ENCODE measurements at places on chromosomes 1 and 21. TPM values are rescaled to one million over a fixed set of nuclear protein-coding genes. Genes with fewer than 3 reads are reported as not detected.
A peak's percentile ranks its signal among the peaks of the same experiment; 100 is the strongest.

AMY2A gene
- total RNA-seq, result 0.55 TPM

OR14K1 gene
- not detected for total RNA-seq

EXO1 gene
- 31.7 TPM for total RNA-seq

FCRL3 gene
- not detected for total RNA-seq

GRCh38 chr1:231842441-231842840 lies 215.9 kb downstream of the DISC1 start:
- DNase-seq, result no peak

DNA sequence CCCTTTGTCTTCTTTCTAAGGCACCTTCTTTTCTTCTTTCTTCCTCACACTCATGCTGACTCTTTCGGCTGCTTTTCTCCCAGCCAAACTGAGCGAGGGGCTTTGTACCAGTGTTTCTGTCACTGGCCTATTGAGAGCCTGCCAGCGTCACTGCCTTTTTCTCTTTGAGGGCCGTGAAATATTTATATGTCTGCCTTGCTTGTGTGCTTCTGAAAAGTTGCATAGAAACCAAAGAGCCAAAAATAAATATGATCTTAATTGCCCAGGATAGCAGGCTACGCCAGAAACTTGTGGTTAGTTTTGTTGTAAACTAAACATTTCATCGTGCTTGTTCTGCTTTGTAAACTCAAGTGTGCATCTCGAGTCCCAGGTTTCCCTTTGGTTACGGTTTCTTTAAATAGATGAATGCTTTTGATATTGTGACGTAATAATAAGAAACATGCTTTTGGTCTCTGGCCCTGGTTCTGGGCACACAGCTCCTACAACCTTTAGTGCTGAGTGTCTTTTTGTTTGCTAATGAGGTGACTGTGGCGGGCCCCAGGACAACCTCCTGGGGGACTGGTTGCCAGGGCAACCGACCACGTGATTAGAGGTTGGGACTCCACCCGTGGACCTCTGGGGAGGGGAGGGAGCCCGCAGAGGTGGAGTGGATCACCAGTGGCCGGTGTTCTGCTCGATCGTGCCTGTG lies 10.8 kb downstream of the SLC37A1 start:
- DNase-seq, result peak; percentile 53

- DNase-seq, result peak; percentile 86
Observed at GRCh38 chr1:156368889-156369684, at the start of gene RHBG. Gene RHBG (plus strand): TSS chr1:156369211. CDS start chr1:156369250, 39 bp downstream.

DNA sequence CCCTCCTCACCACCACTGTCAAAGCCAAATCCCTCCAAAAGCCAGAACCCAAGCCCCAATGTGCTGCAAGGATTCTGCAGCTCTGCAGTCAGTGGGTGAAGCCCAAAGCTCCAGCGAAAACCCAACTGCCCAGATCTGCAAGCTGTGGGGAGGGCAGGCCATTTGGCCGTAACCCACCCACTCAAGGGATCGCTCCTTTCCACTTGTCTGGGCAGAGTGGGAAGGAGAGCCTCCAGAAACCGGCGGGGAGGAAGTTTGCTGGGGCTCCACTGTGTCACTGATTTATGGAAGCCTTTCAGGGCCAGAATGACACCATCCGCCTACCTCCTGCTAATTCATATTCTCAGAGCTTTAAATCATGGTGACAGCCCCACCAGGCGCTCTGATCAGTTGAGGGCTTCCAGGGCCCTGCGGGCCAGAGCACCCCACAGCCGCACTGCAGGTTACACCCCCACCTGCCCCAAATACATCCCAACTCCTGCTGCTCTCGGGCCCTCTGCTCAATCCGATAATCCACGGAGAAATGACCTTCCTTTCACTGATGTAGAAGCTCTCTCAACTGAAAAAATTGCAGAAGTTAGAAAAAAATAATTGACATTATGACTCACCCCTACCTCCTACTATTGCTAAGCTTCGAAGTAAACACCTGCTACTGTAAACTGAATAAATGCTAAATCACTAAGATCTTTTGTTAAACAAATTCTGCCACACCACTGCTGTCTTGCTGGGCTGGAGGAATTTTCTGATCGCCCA lies 40.6 kb upstream of the RAB4A start:
- DNase-seq, result no peak

- DNase-seq, result no peak
Observed at GRCh38 chr1:84259989-84260388, 41.5 kb upstream of the SAMD13 start.

DNA sequence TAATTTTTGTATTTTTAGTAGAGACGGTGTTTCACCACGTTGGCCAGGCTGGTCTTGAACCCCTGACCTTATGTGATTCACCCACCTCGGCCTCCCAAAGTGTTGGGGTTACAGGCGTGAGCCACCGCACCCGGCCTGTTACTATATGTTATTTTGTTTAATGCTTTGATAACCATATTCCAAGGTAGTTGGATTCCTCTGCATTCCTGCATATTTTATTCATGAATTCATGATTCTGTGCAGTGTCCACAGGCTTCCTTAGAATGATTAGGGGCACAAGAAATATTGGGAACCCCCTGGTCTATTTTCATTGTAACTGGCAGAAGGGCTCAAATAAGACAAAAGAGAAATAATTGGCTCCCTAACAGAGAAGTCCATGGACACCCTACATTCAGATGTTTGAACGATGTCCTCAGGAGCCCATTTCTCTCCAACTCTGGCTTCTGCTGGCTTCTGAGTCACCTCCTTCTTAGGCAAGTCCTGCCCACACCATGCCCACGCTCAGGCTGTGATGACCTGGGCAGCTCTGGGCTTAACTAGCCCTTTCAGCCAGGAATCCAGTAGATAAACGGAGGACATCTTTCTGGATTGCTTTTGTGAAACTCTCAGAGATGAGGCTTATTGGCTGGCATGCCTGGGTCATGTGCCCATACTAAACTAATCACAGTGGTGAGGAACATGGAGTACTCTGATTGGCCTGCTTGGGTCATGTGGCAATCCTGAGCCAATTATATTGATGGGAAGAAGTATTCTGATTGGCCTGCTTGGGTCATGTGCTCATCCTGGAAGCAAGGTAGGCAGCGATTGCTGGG lies 32.6 kb downstream of the TNFRSF8 start:
- DNase-seq, result no peak

All from WTC11 (cell line).